SK-N-SH (cell line): ENCODE measurements at places on chromosomes 16 and 17. TPM values are rescaled to one million over a fixed set of nuclear protein-coding genes. Genes with fewer than 3 reads are reported as not detected.

Gene BEAN1
- 0.07 TPM in 1 of 2 replicates, not detected in the other for polyA plus RNA-seq

Gene RND2
- polyA plus RNA-seq = 8.9 and 10.5 TPM in 2 replicates

Gene RBL2
- polyA plus RNA-seq = 28.0 and 42.8 TPM in 2 replicates

Gene SLC52A1
- polyA plus RNA-seq = 0.49 and 0.55 TPM in 2 replicates

DNA sequence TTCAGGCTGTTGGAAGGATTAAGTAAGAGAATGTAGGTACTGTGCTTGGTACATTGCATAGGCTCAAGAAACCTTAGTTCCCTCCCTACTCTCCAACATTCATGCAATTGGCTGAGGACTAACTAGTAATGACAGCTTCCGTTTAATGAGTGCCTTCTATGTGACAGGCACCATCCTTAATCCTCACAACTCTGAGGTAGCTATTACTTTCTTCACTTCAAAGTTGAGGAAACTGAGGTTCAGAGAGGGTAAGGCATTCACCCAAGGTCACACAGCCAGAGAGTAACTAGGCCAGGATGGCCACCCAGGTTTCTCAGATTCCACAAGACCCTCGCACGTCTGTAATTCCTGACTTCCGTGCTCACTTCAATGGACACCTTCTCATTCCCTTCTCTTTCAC, 22.2 kb downstream of the UNC119 start:
- no peak overlapping the region for H3K4me3 ChIP-seq
- H3K4me1 ChIP-seq = peaks cover 6% of the 10 kb centered on the region; the same call in 1 of the 2 replicates
- no peak overlapping the region for H3K27ac ChIP-seq
- DNase-seq = no peak
- H3K27me3 ChIP-seq = peaks cover 10% of the 10 kb centered on the region; the same call in 1 of the 2 replicates

GRCh38 chr16:54204756-54205155, 81.8 kb downstream of the IRX3 start:
- H3K36me3 ChIP-seq = no peaks in the 10 kb centered on the region
- no peak overlapping the region for H3K27ac ChIP-seq
- no peak for DNase-seq
- H3K4me3 ChIP-seq = no peak overlapping the region

DNA sequence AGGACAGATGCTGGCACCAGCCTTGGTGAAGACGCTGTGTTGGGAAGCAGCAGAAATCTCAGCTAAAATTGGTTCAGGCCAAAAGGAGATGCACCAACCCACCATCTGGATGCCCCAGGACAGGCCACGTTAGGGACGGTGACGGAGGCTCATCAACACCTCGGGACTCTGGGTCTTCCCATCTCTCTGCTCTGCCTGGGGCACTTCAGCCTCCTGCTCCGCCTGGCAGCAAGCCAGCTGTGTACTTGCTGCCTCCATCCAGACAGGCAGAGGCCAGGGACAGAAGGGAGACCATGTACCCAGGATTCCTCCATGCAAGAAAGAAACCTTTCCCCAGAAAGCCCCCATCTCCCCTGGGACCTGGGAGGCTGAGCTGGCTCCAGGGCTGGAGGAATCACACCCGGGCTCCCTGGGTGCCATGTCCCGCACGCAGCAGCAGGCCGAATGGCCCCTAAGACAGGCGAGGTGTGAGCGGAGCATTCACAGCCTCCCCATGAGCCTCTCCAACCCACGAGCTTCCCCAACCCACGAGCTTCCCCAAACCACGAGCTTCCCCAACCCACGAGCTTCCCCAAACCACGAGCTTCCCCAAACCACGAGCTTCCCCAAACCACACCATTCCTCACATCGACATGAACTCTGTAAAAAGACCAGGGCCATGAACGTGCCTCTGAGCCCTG, 274.5 kb downstream of the C16orf95 start:
- H3K36me3 ChIP-seq = no peaks in the 10 kb centered on the region
- H3K27ac ChIP-seq = no peak overlapping the region
- no peak for DNase-seq
- no peaks in the 10 kb centered on the region for H3K4me1 ChIP-seq

DNA sequence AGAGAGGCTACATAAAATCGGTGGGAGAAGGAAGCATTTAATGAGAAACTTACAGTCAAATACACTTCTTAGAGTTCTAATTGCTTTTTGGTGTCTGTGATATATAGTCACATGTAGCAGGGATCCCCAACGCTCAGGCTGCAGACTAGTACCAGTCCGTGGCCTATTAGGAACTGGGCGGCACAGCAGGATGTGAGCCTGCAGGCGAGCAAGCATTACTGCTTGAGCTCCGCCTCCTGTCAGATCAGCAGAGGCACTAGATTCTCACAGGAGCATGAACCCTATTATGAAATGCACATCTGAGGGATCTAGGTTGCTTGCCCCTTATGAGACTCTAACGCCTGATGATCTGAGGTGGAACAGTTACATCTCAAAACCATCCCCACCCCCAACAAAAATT, 158.5 kb downstream of the TANC2 start:
- DNase-seq = no peak
- peaks cover 2% of the 10 kb centered on the region for H3K4me1 ChIP-seq
- H3K27ac ChIP-seq = no peak overlapping the region
- H3K36me3 ChIP-seq = peaks cover 14% of the 10 kb centered on the region

DNA sequence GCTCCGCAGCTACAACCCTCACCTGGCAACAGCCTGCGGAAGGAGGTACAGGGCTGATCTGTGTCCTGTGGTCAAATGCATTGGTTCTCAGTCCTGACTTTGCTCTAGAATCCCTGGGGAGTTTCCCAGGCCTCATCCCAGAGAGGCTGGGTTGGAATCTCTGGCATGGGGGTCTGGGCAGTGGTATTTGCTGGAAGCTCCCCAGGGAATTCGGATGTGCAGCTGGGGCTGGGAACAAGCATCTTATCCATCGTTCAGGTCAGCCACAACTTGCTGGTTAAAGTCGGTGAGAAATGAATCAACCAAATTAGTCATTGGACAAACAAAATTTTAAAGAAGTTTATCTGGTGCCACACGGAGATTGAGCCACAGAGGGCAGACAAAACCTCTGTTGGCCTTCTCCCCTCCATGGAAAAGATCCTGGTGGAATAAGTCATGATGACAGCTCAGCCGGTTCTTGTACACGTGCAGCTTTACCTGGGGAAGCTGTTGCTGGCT, 231.2 kb downstream of the FOXL1 start:
- H3K27me3 ChIP-seq = peaks cover 92% of the 10 kb centered on the region
- no peak for DNase-seq
- H3K4me3 ChIP-seq = no peak overlapping the region
- no peaks in the 10 kb centered on the region for H3K4me1 ChIP-seq
- H3K36me3 ChIP-seq = no peaks in the 10 kb centered on the region

DNA sequence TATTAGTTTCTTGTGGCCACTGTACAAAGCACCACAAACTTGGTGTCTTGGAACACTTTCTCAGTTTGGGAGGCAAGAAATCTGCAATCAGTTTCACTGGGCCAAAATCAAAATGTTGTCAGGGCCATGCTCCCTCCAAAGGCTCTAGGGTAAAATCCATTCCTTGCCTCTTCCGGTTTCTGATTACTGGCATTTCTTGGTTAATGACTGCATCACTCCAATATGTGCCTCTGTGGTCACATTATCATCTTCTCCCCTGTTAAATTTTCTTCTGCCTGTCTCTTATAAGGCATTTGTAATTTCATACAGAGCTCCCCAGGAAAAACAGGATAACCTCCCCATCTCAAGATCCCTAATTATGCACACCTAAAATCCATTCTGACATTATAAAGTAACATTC, 34.8 kb downstream of the ZNF287 start:
- no peak for DNase-seq
- H3K4me3 ChIP-seq = no peak overlapping the region
- no peaks in the 10 kb centered on the region for H3K36me3 ChIP-seq
- peaks cover 4% of the 10 kb centered on the region; the same call in 1 of the 2 replicates for H3K27me3 ChIP-seq
- H3K4me1 ChIP-seq = no peaks in the 10 kb centered on the region
- H3K27ac ChIP-seq = no peak overlapping the region

DNA sequence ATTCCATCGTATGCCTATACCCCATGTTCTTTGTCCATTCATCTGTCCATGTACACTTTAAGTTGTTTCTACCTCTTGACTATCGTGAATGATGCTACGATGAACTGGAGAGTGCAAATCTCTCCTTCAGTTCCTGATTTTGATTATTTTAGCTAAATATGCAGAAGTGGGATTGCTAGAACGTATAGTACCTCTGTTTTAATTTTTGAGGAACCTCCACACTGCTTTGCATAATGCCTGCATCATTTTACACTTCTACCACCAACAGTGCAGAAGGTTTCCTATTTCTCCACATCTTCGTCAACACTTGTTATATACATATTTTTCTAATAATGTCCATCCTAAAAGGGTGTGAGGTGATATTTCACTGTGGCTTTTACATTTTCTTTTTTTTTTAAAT, 43.9 kb downstream of the SDR42E1 start:
- H3K36me3 ChIP-seq = no peaks in the 10 kb centered on the region
- H3K4me1 ChIP-seq = no peaks in the 10 kb centered on the region
- H3K27me3 ChIP-seq = no peaks in the 10 kb centered on the region; the same call in 1 of the 2 replicates
- DNase-seq = no peak

DNA sequence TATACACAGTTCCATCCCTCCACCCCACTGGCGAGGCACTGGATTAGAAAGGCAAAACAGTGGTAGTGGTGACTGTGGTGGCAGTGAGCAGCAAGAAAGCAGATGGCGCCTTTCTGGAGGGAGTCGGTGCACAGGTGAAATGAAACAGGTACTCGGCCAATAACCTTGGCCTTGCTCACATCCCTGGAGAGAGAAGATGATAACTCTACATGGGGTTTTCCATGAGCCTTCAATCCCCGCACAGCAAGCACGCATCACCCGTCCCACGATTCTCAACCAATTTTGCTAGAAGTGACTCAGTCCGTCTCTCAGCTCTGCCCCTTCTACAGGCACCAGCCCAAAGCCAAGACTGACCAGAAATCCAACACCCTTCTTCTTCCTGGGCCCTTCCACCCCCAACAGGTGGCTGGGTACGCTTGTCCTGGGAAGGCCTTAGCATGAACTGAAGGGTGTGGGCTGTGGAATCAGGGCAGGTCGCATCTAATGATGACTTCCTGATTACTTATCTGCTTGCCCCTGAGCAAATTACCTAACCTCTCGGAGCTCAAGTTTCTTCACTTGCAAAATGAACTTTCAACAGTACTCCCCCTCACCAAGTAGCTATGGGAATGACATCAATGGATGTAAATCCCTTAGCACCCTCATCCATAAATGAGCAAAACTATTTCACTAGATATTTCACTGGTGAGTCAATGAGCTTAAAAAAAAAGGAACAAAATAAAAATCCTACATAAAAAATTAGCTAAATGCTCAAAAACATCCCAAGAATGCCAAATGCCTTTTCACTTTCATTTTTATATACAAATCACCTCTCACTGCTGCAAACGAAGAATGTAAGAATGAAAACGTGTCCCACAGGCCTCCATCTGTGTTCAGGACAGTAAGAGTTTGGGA, 18.0 kb downstream of the XPO6 start:
- peaks cover 49% of the 10 kb centered on the region for H3K4me1 ChIP-seq
- H3K27ac ChIP-seq = peak overlapping the region; percentile 56
- no peaks in the 10 kb centered on the region; the same call in 1 of the 2 replicates for H3K36me3 ChIP-seq
- H3K4me3 ChIP-seq = no peak overlapping the region
- H3K27me3 ChIP-seq = no peaks in the 10 kb centered on the region

DNA sequence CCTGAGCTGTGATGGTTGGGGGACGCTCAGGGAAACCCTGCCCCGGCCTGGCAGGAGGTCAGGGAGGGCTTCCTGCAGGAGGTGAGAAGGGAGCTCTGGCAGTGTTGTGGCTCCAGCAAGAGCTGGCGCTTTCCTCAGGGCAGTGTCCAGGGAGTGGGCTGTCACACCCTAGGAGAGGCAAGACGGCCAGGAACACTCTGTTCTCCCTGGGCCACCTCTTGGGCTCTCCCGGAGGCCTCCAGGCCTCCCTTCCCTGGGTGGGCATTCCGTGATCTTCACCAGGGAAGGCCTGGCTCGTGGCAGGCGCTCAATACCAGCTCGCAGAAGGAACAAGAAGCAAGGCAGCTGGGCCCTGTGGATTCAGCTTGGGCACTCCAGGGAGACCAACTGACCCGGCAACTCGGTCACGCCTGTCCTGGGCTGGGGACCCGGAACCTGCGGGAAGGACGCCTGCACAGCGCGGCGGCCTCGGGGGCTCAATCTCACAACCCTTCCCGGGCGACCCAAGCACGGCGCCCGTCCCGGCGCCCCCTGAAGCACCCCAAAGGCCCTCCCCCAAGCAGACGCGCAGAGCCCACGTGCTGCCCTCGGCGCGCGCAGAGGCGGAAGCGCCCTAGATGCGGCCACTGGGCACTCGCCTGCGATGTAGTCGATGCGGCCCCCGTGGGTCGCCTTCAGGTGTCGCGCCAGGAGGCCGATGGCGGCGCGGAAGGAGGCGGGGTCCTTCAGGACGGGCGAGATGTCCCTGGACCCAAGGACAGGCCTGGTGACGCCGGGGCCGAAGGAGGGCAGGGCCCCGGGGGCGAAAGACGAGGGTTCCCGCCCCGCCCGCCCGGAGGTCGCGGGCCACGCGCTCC, 588 bp downstream of the APRT start:
- peak overlapping the region; percentile 82 for H3K27ac ChIP-seq
- peak; percentile 88 for DNase-seq
- H3K4me1 ChIP-seq = peaks cover 10% of the 10 kb centered on the region; the same call in 1 of the 2 replicates
- peak overlapping the region; percentile 74 for H3K4me3 ChIP-seq
- H3K27me3 ChIP-seq = no peaks in the 10 kb centered on the region

- H3K27ac ChIP-seq = no peak overlapping the region
- H3K27me3 ChIP-seq = no peaks in the 10 kb centered on the region
- DNase-seq = no peak
- no peak overlapping the region for H3K4me3 ChIP-seq
Measured at GRCh38 chr16:52465711-52466267, 81.2 kb downstream of the TOX3 start.

DNA sequence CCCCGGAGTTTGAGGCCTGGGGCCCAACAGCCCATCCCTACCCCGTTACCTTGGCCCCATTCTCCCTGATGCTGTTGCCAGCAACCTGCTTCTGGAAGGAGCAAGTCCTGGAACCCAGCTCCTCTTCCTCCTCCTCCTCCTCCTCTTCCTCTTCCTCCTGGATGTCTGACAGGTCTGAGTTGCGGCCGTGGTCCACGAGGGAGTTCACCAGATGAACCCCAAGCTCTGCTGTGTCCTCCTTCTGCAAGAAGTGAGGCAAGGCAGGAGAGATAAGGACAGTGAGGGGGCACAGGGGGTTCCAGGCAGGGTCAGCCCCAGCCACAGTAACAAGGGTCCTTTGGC, 18.7 kb downstream of the TSPOAP1 start:
- H3K36me3 ChIP-seq = no peaks in the 10 kb centered on the region
- H3K4me1 ChIP-seq = no peaks in the 10 kb centered on the region
- no peaks in the 10 kb centered on the region for H3K27me3 ChIP-seq
- H3K4me3 ChIP-seq = no peak overlapping the region
- peak; percentile 27 for DNase-seq

- no peak overlapping the region for H3K4me3 ChIP-seq
- no peak for DNase-seq
- H3K27me3 ChIP-seq = no peaks in the 10 kb centered on the region
Measured at GRCh38 chr17:62049299-62049698, 15.8 kb downstream of the MED13 start.

GRCh38 chr17:77493901-77494663, 353.3 kb downstream of the SEC14L1 start:
- no peaks in the 10 kb centered on the region for H3K27me3 ChIP-seq
- no peak overlapping the region for H3K4me3 ChIP-seq
- peaks cover 65% of the 10 kb centered on the region; the same call in 1 of the 2 replicates for H3K36me3 ChIP-seq
- H3K27ac ChIP-seq = peak overlapping the region; percentile 29; the same call in 1 of the 2 replicates
- DNase-seq = peak; percentile 32
- H3K4me1 ChIP-seq = peaks cover 4% of the 10 kb centered on the region; the same call in 1 of the 2 replicates

- no peaks in the 10 kb centered on the region for H3K4me1 ChIP-seq
- H3K27ac ChIP-seq = no peak overlapping the region
- H3K27me3 ChIP-seq = no peaks in the 10 kb centered on the region
- DNase-seq = no peak
- H3K36me3 ChIP-seq = no peaks in the 10 kb centered on the region
- no peak overlapping the region for H3K4me3 ChIP-seq
Measured at GRCh38 chr16:53558710-53559109, 55.7 kb upstream of the AKTIP start.

- no peaks in the 10 kb centered on the region for H3K27me3 ChIP-seq
- H3K27ac ChIP-seq = peak overlapping the region; percentile 75
- peaks cover 16% of the 10 kb centered on the region; the same call in 1 of the 2 replicates for H3K4me1 ChIP-seq
- no peak overlapping the region for H3K4me3 ChIP-seq
- DNase-seq = no peak
Measured at GRCh38 chr16:72500545-72500944, 328.6 kb upstream of the PMFBP1 start.
